ENCODE measurements at places on chromosomes 7 and 10.

- DNase-seq, result no peak
Observed at GRCh38 chr7:27888736-27889135, 148.8 kb downstream of the TAX1BP1 start.

DNA sequence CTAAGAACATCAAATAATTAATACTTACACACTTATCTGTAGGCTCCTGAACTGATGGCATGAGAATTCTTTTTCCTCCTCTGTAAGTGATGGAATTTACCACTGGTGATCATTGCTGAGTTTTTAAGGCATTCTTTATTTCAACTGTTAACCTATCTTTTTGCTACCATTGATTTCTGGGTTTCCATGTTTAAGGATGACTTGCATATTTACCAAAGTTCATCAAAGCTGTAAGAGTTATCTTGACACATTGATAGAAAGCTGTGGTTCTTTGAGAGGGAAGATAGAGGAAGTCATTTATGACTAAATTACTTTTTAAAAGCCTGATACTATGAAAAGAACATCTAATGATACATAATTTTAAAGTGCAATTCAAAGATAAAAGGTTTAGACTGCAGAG lies 19.5 kb upstream of the GFRA1 start:
- DNase-seq, result no peak

GRCh38 chr10:6511347-6511746 lies 68.7 kb downstream of the PRKCQ start:
- no peak for DNase-seq

GRCh38 chr10:18194634-18195033 lies 54.4 kb downstream of the CACNB2 start:
- DNase-seq, result no peak

DNA sequence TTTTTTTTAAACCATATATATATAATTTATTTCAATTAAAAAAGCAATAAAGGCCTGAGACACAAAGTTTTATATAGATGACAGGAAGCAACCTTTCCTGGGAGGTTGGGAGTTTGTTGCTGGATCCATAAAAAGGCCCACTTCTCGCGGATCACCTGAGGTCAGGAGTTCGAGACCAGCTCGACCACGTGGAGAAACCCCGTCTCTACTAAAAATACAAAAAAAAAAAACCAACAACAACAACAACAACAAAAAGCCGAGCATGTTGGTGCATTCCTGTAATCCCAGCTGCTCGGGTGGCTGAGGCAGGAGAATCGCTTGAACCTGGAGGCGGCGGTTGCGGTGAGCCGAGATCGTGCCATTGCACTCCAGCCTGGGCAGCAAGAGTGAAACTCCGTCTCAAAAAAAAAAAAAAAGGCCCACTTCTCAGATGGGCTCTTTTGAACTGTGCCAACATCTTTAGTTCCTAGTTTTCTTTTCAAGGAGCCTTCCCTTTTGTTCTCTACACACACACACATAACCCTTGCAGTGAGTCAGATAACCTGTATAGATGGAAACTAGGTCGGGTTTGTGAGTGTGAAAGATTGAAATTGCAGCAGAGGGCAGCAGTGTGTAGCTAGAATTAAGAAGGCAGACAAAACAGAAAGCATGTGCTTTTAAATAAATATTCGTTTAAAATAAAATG lies 1.2 kb upstream of the SMNDC1 start:
- peak; percentile 73 for DNase-seq

- no peak for DNase-seq
Observed at GRCh38 chr7:20596653-20597052, 18.8 kb upstream of the ABCB5 start.

DNA sequence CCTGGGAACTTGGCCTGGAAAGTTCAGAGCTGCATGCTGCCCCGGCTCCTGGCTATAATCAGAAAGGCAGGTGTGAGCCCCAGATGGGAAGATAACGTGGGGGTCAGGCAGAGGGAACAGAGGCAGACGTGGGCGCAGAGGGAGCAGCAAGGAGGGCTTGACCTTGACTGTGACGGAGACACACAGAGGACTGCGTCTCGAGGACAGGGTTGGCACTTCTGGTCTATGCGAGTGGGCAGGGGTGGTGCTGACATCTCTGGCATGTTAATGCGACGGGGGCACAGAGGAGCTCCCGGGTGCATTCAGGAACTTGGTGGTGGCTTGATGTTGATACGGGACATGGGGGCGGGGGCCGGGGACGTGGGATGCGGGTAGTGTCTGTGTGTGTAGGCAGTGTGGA lies 232.1 kb upstream of the GRB10 start:
- no peak for DNase-seq

All from RPMI8226 (cell line).